ENCODE measurements at places on chromosomes 13 and 19.
A peak's percentile ranks its signal among the peaks of the same experiment; 100 is the strongest.

DNA sequence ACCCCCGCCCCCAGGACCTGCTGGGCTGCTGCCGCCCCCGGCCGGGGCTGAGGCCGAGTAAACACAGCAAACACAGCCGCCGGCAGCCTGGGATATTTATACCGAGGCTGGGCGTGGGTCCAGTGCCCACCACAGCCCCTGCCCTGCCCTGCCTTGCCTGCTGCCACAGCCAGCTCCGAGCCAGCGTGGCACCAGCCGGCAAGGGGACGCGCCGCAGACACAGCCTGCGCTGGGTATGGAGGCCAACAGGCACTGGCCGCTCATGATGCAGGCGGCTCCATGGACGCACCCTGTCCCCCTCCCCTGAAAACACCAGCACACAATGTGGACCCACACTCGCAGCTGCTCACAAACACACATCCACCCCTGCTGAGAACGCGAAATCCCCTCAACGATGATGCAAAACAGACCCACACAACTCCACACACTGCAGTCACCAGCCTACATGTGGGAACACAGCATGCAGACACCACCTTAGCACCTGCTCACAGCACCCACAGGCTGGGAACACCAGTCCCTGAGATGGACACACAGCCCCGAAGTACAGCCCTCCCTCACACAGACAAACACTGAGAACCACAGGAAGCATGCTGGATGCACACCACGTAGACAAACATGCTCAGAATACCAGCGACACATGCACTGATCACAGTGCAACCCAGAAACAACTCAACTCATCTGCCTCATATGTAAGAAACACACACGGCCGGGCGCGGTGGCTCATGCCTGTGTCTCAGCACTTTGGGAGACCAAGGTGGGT lies 16.2 kb downstream of the CCDC97 start:
- DNase-seq: no peak

- DNase-seq: no peak
Observed at GRCh38 chr13:43686557-43686956, 100.2 kb downstream of the ENOX1 start.

DNA sequence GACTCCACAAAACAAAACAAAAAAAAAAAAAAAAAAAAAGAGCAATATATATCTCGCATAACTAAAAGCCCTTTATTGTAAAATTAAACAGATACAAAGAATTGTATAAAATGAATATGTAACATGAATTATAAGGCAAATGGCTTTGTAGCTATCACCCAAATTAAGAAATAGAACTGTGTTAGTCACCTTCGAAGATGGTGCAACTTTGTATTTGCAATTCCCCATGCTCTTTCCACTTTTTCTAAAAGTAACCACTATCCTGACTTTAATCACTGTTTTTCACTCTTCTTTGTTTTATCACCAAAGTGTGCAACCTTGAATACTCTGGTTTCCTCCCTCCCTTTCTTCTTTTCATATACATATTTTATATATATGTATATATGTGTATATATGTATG lies 57.1 kb upstream of the HTR2A start:
- no peak for DNase-seq

GRCh38 chr13:95121516-95121915 lies 179.7 kb downstream of the ABCC4 start:
- no peak for DNase-seq

DNA sequence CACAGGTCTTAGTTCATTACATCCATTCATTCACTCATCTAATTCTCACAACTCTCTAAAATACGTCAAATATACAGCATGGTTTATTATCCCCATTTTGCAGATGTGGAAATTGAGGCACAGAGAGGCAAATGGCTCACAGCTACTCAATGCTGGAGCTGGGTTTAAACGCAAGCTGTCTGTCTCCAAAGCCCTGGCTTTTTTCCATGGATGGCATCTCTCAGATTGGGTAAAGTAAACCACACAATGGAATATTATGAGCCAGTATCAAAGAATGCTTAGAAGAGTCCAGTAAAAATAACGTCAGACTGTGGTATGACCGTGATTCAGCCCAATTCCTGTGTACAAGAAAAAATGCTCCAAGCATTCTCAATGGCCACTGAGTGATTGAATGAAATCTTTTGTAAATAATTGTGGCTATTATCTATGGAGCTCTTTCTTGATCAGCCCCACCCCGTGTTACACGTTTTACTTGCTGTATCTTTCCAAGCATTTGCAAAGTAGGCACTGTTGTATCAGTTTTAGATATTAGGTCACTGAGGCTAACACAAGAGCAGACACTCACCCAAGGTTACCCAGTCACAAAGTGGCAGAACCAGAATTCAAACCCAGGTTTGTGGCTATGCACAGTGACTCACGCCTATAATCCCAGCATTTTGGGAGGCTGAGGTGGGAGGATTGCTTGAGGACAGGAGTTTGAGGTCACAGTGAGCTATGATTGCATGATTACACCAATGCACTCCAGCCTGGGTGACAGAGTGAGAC lies 5.5 kb upstream of the ACP7 start:
- DNase-seq: no peak

DNA sequence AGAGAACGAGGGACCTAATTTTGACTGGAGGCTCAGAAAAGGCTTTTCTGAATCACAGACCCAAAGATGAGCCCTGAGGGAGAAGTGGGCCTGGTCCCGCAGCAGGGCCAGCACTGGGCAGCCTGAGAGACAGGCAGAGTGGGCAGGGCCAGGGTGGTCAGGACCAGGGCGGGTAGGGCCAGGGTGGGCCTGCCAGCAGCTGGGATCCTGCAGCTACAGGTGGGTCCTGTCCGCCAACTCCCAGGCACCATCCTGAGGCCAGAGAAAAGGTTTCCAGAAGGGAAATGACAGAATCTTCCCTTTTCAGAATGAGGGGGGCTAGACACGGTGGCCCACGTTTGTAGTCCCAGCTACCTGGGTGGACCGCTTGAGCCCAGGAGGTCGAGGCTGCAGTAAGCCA lies 23.7 kb downstream of the LATS2 start:
- no peak for DNase-seq

GRCh38 chr13:44498502-44498901 lies 77.6 kb downstream of the TSC22D1 start:
- DNase-seq: no peak

- no peak for DNase-seq
Observed at GRCh38 chr13:48818495-48819356, 157.0 kb upstream of the FNDC3A start.

- no peak for DNase-seq
Observed at GRCh38 chr19:3645726-3646125, 19.1 kb upstream of the CACTIN start.

GRCh38 chr19:2235381-2236063 lies 607 bp downstream of the PLEKHJ1 start:
- peak; percentile 33 for DNase-seq

- no peak for DNase-seq
Observed at GRCh38 chr19:38409631-38410133, 6.8 kb downstream of the FAM98C start.

- no peak for DNase-seq
Observed at GRCh38 chr19:53388168-53388567, 6.8 kb upstream of the ZNF765 start.

DNA sequence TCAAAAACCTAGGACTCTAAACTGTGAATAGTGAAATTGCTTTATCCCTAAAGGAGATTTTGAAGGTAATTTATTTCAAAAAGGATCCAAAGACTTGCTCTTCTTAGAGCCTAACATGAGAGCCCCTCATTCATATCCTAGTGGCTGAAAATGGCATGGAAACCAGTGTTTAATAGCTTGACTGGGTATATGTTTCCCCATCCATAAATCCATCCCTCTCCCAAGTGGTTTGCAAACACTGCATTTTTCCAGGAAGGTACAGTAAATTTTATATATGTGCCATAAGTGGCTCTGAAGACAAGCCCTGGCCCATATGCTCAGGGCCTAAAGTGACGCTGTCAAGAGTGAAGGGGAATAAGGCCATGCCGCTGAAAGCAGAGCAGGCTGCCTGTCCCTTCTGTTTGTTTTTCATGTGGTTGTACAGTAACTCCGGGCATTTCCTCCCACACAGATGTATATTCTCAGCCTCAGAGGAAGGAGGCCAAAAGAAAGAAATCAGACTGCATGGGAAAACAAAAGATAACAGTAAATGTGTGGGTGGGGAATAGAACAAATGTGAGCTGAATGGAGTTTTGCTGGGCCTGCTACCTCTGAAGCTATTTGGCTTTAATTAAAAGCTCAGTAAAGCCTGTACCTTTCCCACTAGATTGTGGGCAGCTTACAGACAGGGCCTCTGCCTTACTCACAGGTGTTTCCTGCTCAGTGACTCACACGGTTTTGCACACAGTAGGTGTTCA lies 181.9 kb downstream of the PCDH9 start:
- DNase-seq: peak; percentile 24

DNA sequence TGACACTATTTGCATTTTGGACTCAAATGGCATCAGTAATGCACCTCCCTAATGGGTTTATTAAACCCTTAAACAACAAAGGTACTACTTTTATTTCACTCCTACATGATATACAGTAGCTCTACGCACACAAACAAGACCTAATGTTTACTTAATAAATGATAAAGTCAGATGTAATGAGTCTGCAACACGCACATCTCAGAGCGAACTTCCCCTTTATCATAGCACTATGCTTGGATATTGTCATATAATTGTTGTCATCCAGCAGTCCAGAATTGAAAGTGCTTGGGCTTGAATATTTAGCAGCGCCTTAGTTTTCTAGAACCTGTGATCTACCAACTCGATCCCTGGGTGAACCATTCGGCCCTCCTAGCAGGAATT lies 772 bp downstream of the PARP4 start:
- peak; percentile 27 for DNase-seq

GRCh38 chr13:36674337-36675212 lies 755 bp downstream of the SERTM1 start:
- DNase-seq: no peak

DNA sequence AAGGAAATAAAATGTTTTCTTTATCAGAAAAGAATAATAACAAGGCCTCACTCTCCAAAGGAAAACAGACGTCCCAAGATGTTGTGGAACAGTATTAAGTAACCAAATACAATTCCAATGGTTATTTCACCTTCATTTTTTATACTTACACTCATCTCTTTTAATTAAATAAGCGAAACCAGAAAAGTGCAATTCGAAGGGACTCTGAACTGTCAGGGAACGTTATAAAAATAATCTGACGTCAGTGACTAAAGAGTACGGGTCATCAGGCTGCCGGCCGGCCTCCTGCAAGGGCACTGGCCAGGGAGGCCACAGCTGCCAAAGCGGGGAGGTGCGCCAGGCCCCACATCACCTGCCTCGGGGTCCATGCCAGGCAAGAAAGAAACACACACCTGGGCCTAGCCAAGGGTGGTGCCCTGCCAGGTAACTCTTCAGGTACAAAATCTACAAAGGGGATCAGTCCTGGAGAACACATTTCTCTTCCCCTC lies 61.2 kb downstream of the CDADC1 start:
- no peak for DNase-seq

DNA sequence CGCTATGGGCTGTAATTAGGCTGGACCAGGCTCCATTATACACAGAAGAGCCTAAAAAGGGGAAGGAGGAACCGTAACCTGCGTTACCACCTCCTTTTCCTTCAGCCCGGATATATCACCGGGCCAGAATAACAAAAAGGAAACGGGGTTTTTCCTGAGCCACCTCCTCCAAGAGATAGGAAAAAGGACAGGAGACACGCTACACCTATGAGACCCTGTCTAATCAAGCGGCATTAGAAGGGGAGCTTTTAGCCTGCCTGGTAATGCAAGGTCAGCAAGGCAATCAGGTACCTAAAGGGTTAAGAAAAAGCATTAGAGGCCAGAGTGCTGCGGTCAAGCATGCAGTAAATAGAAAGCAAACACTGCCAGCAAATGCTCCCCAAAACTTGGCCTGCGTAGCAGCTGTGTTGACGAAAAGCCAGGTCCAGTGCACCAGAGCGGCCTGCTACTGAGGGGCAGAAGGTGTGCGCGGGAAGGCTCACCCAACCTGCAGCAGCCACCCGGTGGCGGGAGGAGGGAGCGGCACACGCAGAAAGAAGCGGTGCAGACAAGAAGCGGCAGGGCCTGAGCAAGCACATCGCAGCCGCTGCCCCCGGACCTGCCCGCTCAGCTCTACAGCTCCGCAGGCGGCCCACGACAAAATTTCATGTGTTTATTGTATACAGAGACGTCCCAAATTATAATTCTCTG lies 1466.1 kb downstream of the UQCRFS1 start:
- no peak for DNase-seq

- DNase-seq: no peak
Observed at GRCh38 chr19:49103331-49104085, 10.7 kb upstream of the LIN7B start.

DNA sequence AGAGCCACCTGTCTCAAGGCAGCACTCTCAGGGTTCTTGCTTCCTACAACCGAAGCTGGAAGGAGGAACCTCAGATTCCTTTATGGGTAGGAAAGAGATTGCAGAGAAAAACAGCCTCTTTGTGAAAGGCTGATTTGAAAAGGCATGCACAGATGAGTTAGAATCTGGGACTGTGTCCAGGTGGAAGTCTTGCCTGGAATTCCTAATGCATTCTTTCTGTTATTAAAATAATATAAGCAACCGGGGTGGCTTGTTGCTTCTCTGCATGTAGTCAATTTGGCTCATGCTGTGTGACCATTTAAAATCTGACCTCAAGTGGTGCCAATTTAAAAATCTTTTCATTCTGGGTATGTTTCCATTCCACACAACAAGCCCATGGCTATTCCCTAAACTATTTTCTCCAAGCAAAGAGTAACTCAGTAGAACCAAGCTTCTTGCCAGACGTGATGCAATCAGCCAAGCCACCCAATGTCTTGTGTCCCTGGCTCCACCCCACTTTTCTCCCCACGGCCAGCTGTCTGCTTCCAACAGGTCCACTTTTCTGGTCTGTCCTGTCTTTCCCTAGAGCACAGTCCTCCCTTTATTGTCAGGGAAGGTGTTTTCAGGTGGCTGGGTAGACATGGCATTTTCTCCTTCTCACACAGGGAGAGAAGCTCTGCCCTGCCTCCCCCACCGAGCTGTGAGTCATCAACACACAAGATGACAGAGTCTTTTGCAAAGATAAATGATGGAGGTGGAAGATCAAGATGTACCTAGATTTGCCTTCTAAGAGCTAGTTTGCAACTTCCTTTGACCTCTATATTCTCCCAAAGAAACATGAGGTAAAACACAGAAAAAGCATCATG lies 394.3 kb downstream of the FOXO1 start:
- DNase-seq: no peak

- DNase-seq: no peak
Observed at GRCh38 chr13:88919970-88920628, 1248.9 kb downstream of the SLITRK5 start.

- DNase-seq: no peak
Observed at GRCh38 chr13:75139291-75139690, 342.7 kb downstream of the TBC1D4 start.

- DNase-seq: no peak
Observed at GRCh38 chr13:27955014-27955591, 14.0 kb downstream of the CDX2 start.

DNA sequence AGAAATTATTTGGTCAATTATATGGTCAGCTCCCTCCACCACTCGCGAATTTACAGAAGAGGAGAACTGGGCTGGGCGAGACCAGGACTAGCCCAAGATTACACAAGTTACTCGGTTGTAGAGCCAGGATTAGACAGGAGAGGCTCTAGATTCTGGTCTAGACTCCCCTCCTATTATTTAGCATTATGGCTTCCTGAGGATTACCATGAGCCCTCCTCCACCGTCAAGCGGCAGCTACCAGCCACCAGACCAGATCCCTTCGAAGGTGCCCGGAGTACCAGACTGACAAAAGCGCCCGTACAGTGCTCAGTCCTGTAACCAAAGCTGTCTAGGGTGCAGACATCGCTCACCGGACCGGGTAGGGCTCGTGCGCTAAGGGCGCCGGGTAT lies 497 bp upstream of the MLNR start:
- no peak for DNase-seq

- no peak for DNase-seq
Observed at GRCh38 chr19:46828484-46828883, 22.2 kb downstream of the AP2S1 start.

- no peak for DNase-seq
Observed at GRCh38 chr13:70755456-70755855, 647.2 kb upstream of the KLHL1 start.

Measured in NCI-H510A treated with DMSO at 0.1 percent for 48 hours (cell line).